ENCODE measurements at places on chromosomes 7 and 10.

DNA sequence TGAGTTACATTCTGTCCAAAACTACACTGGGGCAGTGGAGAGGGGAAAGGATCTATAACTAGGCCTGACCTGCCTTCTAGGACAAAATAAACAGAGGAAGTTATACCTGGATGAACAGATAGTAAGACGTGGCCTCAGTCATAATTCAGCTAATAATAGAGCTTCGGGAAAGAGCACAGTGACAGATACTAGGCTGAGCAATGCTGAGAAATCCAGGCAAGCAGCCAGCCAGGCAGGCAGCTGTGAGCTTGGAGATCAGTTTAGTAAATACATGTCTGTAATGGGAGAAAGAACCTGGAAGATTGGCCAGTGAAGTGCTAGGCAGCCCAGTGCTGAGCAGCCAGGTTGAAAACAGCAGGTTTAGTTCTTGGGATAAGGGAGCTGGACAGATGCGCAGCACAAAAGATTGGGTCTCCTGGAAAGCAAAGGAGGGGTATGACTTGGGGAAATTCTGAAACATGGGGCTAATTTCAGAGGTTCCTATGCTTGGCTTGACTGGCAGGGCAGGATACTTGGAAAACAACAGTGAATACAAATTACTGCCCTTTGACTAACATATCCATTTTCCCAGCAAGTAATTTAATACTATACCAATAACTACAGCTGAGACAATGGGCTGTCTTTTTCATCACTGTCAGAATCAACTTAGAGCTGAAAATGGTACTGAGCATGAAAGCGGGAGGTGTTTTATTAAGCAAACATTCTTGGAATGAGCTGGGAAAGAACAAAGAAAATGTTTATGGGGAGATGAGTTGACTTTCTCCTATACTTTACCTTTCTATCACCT, 140.8 kb downstream of the DGKB start:
- no peak for DNase-seq

DNA sequence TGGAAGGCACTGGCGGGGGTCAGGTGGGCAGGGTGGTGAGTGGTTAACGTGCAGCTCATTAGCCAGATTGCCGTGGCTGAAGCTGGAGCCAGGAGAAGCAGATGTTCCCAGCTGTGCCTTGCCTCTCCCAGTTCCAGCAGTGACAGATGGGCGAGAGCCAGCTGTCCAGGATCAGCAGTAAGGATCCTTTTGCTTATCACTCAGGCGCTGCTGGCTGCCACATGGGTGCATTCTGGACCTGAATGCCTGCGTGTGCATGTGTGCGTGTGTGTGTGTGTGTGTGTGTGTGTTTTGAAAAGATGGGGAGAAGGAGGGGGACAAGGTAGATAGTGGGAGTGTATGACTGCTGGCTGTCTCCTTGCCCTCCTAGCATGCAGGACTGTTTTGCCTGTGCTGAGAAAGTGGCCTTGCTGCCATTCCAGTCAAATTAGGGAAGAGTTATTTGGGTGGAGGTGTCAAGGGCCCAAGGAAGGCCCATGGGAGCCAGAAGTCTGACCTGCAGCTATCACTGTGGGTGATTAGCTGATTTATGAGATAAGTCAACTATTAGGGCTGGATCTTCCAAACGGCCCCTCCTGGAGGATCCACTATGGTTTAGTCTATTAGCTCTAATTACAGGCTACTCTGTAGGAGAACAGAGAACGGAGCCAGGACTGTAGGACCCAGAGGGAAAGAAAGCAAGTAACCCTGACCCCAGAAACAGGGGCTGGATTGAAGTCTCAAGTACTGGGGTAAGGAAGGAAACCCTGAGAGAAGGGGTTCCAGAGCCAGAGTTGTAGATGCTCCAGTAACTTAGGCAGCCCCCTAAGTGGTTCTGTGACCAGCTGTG, 3.3 kb downstream of the EPHA1 start:
- no peak for DNase-seq

- no peak for DNase-seq
Measured at GRCh38 chr10:86443936-86444335, 77.3 kb upstream of the GRID1 start.

GRCh38 chr7:15764851-15765382, 78.4 kb upstream of the MEOX2 start:
- DNase-seq = no peak

GRCh38 chr10:26735435-26735834, 37.9 kb downstream of the PDSS1 start:
- DNase-seq = no peak

Data from hematopoietic multipotent progenitor cell treated with erythropoietin and hydrocortisone succinate and interleukin-3 and kit ligand, for 8 days (in vitro differentiated cells).